NCI-H69 (cell line): ENCODE measurements at places on chromosomes 4 and X.

DNA sequence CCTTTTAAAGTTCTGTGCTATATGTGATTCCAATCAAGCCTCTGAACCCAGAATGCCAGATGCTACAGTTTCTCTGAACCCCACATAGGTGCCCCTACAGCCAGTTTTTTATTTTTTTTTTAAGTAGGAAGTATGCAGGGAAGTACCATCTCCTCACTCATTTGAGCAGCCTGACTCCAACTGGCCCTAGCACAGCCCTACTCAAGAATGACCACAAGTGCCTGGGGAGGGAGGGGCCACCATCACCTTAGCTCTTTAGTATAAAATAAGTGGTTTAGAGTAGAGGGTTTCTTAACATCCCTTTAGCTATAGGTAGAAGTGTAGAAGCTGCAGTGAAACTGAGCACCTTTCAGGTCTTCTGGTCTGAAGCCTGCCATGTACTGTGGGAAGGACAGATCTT is 14.4 kb downstream of the MSN start:
- DNase-seq, result no peak

DNA sequence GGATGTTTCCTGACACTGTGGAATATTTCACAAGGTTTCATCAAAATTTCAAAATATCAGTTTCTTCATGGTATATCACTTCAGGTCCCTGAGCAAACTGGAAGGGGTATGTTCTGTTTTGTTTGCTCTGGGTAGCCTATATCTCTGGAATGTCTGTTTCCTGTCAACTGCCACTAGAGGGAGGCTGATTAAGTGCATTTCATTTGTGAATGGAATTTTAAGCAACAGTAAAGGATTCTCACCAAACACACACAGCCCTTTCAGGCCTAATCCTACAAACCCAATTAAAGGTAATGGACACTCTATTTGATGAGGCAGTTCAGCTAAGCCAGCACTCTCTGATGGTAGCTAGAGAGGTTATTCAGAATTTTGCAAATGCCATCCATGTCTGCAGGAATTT is 307.1 kb downstream of the TEX13A start:
- DNase-seq, result peak; percentile 0

GRCh38 chrX:46737462-46737861 is 21.5 kb downstream of the SLC9A7 start:
- DNase-seq, result no peak

DNA sequence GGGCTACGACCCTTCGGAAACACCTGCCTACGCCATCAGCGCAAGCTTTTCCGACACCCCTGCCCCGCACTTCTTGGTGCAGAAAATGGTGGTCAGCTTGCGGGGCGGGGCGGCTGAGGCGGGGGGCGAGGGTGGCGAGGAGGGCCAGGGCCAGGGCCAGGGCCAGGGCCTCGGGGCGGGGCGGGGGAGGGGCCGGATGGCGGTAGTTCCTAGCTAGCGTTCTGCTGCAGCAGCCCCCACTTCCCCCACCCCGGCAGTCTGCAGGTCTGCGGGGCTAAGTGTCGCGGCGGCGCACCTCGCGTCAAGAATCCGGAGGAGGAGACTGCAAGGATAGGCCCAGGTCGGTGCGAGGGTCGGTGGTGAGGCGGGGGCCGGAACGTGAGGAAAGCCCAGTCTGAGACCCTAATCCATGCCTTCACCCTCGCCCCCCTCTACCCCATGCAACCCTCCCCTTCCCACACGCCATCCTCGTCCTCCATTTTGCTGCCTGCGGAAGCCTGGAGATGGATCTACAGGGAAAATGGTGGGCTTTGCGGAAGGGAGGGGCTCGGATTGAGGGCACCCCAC is 600 bp downstream of the BEX4 start:
- DNase-seq, result no peak

- DNase-seq, result no peak
Observed at GRCh38 chr4:7060346-7061150, 7.3 kb downstream of the GRPEL1 start.

DNA sequence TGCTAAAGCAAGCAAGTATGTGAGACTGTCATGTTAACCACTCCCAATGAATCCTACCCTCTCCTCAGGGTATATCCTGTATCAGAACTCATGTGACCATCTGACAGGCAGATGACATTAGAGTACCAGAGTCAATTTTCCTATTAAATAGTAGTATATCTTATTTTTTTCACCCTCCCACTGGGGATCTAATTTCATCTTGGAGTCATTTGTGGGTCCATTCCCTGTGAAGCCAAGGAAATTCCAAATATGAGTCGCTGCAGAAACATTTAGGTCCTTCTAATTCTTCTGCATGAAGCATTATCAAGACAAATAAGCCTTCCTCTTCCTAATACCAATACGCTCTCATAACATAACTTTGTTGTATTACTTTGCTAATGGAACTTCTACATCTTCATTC is 52.2 kb upstream of the BLTP1 start:
- no peak for DNase-seq

DNA sequence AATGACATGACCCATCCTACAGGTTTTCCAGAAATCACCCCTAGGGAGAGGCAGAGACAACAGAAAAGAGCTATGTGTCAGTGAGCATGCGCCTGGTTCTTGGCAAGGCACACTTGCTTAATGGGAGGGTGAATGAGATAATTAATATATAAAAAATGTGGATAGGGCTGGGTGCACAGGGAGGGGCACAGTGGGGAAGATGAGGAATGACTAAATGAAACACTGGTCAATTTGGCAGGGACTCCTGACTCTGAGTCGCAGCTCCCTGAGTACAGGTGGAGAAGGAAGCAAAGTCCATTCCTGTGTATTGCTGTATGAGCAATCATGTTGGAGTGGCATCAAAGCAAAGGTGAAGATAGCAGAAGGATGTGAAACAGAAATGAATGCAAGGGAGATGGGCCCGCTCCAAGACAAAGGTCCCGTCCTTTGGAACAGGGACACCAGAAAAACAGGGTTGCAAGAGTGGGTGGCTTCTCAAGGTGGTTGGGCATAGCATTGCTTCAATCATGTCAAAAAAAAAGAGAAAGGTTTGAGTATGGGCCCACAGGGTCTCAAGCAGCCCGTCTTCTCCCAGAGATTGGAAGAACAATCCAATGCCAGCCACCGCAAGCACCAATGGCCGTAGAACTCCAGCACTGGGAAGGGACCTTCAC is 278.4 kb upstream of the AGTR2 start:
- DNase-seq, result peak; percentile 20

DNA sequence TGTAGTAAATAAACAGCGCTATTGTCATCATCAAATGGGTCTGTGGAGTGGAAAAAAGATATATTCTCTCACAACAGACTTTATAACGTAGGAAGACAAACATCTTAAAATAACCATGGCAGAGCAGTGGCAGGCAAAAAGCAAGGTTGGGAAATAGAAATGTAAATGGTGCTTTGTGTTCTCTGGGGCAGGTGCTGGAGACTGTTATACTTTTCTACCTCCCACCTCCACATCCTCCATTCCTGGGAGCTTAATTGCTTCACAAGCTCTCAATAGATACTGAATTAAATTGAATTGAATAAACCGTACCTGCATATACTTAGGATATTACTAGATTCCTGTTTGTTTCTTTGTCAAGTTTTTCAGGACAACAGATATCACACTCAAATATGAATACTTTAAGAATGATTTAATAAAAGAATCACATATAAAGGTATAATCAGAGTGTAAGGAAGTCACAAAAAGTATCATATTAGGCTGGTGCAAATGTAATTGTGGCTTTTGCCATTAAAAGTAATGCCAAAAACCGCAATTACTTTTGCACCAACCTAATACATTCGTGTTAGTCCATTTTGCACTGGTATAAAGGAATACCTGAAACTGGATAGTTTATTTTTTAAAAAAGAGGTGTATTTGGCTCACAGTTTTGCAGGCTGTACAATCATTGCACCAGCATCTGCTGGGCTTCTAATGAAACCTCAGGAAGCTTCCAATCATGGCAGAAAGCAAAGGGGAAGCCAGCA is 367.3 kb downstream of the GRIA2 start:
- DNase-seq, result no peak

GRCh38 chr4:158202481-158202880 is 7.8 kb upstream of the TMEM144 start:
- no peak for DNase-seq

- no peak for DNase-seq
Observed at GRCh38 chrX:45230410-45230809, 29.7 kb upstream of the DIPK2B start.

- peak; percentile 54 for DNase-seq
Observed at GRCh38 chr4:90419124-90419711, 292.0 kb downstream of the CCSER1 start.

DNA sequence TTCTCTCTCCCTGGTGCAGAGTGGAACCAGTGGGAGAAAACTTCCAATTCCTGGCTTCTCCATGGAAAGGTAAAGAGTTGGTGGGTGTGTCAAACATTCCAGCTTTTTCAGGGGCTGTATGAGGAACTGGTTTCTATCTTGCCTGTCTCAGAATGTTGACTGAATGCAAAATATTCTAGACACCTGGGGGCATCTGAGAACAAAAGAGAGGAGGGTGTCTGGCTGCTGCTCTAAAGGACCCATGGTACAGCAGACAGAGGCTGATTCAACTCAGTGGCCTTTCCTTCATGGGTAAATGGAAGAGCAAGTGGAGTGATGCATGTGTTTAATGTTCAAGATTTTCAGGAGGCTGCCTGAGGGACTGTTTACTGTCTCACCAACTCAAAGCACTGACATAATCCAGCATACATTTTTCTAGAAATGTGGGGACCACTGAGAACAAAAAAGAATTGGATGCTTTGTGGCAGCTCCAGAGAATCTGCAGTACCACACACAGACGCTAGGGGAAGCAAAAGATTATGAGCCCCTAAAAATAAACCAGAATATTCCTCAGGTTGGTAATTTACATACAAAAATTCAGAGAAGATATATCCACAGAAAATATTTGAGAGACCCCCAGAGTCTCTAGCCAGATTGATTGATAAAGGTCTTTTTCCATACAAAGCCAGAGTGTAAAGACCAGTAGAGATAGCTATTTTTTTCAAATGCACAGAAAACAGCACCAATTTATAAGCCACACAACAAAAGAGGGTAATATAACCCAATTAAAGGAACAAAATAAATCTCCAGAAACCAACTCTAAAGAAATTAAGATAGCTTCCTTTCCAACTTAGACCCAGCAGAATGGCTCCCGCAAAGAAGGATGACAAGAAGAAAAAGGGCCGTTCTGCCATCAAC is 48.0 kb upstream of the STARD8 start:
- peak; percentile 0 for DNase-seq

- no peak for DNase-seq
Observed at GRCh38 chrX:19805046-19805690, 82.2 kb downstream of the SH3KBP1 start.

- DNase-seq, result no peak
Observed at GRCh38 chrX:39998636-39999406, 98.9 kb downstream of the BCOR start.

DNA sequence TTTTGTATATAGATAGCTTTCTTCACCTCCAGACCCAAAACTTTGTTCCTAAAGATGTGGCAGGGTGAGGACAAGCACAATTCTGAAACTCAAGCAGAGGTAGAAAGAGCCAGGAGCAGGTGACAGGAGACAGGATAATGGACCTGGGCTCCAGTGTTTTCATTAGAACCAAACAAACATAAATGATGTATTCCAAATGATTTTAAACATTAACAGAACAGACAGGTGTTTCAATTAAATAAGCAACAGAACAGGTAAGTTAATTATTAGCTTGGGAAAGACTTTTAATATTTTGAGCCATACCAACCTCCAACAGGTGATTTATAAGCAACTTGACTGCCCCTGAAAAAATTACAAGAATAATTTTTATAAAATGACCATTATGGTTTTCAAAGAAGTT is 459.4 kb upstream of the LCORL start:
- no peak for DNase-seq

DNA sequence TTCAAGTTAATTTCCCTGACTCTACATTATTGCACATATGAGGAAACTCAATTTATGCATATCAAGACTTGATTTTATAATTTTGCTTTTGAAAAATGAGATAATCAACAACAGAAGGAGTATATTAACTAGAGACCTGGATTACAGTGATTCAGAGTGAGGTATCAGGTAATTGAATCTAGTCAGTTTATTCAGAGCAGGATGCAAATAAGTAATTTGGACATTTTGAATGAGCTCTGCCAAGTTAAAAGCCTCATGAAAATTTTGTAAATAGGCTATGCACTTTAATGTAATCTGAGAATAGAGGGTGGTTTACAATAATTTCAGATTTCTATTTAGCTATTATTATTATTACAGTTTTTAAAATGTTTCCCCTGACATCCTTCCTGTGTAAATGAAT is 203.7 kb upstream of the EMCN start:
- no peak for DNase-seq

- peak; percentile 15 for DNase-seq
Observed at GRCh38 chr4:54403700-54404453, 174.8 kb downstream of the PDGFRA start.

- DNase-seq, result no peak
Observed at GRCh38 chrX:69029771-69030170, 135.5 kb downstream of the PJA1 start.

DNA sequence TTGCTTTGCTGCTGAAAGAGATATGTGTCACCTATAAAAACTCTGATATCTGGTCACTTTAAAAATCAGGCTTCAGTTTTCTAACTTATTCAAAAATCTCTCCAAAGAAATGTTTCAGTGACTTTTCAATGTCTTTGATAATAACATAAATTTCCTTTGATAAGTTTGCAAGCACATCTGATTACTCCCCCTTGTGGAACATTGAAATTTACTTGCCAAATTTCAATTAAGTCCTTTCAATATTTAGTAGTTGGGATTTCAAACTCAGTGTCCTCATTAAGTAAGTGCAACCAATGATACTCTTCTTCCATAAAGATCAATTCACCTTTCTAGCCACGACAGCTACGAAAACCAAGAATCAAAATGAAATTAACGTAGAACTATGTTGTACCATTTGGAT is 151.3 kb upstream of the FAM47C start:
- DNase-seq, result no peak

DNA sequence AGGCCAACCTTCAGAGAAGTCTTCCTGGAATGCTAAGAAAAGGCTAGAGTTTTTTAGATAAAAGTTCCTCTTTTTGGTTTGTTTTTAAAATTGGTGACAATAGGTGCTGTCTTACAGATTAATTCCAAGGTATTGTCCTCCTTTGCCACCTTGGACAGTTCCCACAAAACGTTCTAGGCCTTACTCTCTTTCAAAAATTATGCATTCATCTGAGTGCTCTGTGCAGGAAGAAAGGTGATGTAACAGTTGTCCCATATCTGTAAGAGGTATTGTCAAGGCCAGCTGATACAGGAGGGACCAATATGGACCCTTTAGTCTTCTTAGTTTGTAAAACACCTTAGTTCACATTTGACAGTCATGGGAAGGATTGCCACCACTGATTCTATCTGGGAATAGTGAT is 15.9 kb upstream of the CXCL5 start:
- no peak for DNase-seq

- DNase-seq, result peak; percentile 30
Observed at GRCh38 chr4:157223456-157223855, 2.9 kb downstream of the GRIA2 start.

- no peak for DNase-seq
Observed at GRCh38 chrX:148504506-148504905, 4.1 kb downstream of the AFF2 start.

DNA sequence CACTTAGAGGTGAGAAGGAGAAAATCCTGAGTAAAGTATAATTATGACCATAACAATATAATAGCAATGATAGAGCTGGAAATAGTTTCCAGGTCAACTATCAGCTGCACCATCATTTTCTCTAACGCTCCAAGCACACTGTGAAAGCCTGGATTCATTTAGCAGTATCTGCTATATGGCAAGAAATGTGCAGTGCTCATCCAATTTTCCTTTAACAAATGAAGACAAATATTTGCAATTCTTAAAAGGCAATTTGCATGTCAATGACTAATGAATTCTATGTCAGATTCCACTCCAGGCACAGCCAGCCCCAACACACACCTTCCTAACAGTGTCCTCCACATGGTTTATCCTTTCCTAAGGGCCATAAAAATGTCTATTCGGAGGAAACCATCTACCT is 12.7 kb downstream of the PRSS12 start:
- DNase-seq, result peak; percentile 89
